Stimulated activated CD4-positive, alpha-beta T cell treated with anti-CD3 and anti-CD28 coated beads, Interleukin-12 subunit alpha, Interleukin-12 subunit beta, amount 100 ng/mL, for 4 hours (primary cell): ENCODE measurements at places on chromosomes 2 and 18.

DNA sequence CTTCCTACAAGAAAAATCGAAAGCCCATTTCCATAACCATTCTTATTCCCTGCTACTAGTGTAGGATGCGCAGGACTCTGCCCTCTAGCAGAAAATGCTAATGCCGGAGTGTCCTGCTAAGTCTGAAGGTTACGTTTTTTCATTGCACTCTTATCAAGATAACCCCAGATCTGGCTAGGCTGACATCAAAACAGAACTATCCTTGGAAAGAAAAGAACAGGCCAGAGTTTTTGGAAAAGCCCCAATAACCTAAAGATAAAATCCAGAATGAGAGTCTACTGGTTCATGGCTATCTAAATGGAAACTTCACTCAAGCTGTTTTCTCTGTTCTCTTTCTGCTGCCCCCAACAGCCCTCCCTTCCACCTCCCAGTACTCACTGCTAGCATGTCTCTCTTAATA lies 913 bp downstream of the RNF152 start:
- DNase-seq, result no peak

DNA sequence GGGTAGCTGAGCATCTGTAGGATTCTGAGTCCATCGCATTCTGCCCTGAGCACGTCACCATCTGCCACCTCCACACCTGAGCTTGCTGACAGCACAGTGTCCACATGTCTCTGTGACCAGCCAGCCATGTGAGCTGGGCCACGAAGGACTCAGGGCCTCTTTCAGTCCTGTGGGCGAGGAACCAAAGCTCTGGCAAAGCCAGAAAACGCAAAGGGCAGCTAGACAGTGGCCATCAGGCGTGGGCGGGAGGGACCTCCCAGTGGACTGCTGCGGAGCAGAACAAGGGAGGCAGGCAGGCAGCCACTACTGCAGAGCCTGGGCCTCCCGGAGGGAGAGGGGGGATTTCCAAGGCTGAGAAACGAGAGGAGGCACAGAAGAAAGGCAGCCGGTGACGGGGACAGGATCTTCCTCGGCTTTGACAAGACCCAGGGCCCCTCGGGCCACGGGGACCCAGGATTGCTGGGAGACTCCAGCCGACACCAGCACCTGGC lies 274.6 kb upstream of the SALL3 start:
- no peak for DNase-seq

DNA sequence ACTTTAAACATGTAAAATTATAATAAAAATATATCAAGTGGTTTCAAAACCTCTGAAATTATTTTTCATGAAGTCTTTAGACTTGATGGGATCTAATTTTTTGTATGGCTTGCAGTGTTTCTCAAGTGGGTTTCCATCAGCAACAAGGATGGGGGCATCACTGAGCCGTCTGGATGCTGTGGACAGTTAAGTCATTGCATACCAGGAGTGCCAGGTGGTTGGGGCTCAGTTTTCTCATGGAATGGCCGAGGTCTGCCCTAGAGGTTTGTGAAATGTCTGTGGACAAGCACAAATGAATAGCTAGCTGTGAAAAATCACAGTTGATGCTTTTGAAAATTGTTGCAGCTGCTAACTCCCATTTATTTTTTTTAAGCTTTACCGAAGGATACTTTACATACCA lies 1.7 kb downstream of the PRELID3A start:
- DNase-seq, result no peak

GRCh38 chr2:47611771-47612170 lies 171.2 kb upstream of the MSH6 start:
- DNase-seq, result no peak

GRCh38 chr2:188256420-188256819 lies 35.3 kb upstream of the GULP1 start:
- DNase-seq, result no peak

GRCh38 chr18:47050468-47050867 lies 15.0 kb upstream of the ELOA2 start:
- DNase-seq, result no peak

GRCh38 chr18:64180171-64180570 lies 31.3 kb upstream of the LINC00305 start:
- no peak for DNase-seq

DNA sequence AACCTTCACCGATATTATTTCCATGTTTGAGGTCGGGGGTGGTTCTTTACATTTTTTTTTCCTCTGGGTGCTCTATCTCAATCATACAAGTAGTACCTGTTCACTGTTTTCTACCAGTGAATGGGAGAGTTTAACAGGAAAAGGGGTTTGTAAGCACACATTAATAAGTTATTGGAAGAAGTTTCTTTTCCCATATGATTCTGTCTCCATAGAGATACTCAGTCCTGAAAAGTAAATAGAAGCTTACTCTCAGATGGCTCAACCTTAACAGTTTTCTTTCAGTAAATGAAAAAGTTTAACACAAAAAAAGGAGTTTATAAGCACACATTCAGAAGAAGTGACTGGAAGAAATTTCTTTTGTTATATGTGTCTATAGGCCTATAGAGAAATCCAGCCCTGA lies 995.6 kb upstream of the SLC39A10 start:
- DNase-seq, result no peak

GRCh38 chr2:18901242-18901641 lies 311.9 kb upstream of the NT5C1B start:
- no peak for DNase-seq

DNA sequence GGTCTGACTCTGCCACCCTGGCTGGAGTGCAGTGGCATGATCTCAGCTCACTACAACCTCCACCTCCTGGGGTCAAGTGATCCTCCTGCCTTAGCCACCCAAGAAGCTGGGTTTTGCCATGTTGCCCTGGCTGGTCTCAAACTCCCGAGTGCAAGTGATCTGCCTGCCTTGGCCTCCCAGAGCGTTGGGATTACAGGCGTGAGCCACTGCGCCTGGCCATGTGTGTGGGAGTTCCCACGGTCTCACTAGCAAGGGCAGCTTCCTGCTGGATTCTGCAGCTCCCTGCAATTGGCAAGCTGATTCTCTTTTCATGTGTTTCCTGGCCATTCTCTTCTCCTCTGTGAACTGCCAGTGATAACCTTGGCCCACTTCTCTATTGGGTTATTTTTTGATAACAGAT lies 84.0 kb downstream of the USP40 start:
- DNase-seq, result no peak

- no peak for DNase-seq
Observed at GRCh38 chr2:192443831-192444230, 249.1 kb upstream of the TMEFF2 start.

GRCh38 chr2:197311421-197312033 lies 947 bp upstream of the ANKRD44 start:
- DNase-seq, result no peak

GRCh38 chr18:41499345-41499744 lies 455.7 kb upstream of the PIK3C3 start:
- no peak for DNase-seq

DNA sequence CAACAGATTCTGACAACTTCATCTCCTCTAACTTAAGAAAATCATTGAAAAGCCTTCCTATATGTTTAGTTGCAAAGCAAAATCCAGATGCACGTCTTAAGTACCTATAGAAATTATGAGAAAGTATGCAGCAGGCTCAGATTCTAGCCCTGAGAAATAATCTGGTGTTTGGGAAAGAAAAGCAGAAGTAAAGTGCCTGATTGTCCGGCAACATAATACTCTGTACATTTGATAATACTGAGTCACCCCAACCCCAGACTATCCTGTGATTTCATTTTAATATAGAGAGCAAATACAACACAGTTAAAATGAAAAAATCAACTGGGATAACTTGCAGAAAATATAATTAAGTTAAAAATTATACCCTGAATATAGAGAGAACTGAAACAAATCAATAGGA lies 13.5 kb downstream of the RFX8 start:
- no peak for DNase-seq

DNA sequence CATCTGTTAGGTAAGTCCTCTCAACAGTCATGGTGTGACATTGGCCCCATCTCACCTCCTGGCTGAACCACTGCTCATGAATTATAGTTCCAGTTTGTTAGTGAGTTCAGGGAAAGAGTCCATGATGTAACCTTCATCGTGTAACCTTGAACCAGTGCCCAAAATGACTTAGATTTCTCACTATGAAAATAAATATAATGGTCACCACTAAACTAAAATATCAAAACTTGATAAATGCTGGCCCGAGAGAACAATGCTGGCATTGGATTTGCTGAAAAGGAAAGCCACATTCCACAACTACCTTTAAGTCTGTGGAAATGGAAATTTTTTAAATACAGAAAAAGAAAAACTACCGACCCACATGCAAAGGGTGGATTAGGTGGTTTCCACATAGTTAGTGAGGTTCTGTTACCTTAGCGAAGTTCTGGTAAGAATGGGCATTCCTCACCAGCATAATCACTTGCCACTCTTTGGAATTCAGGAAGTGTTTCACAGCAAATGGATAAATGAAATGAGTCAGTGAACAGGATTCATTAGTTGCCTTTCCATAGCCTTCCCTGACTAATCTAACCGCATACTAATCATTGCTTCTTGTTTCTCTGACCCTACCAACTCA lies 133.9 kb upstream of the CTAGE1 start:
- no peak for DNase-seq

DNA sequence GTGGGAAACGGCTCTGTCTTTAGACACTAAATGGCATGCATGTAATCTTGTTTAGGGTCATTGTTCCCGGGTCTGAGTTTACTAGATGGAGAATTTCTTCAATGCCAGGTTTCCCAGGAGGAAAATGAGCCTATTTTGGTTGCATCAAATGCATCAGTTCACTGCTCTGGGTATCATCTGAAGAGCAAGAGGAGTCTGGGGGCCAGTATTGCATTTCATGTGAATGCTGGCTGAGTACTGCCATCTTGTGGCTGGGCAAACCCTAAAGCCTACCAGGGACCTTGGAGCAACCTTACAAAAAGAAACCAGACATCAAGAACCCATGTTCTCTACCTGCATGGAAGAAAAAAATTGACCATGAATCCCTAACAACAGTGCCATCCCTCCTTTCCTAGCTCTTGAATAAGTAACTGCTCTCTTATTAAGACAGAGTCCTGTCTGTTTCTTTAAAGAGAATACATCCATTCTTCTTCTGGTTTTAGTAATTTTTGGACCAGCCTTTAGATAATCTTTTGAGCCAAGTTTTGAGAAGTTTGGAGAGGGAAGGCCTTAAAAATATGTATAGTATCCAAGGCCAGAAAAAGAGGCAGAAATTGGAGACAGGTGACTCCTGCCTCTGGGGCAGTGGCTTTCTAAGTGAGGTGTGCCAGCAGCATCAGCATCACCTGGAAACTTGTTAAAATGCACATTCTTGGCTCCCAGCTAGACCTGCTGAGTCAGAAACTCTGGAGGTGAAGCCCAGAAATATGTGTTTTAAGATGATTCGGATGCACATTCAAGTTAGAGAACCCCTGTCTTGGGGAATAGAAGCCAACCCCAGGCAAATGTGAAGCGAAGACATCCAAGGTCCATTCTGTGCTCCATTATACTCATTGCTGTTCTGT lies 261.0 kb upstream of the CXCR4 start:
- DNase-seq, result peak; percentile 57

DNA sequence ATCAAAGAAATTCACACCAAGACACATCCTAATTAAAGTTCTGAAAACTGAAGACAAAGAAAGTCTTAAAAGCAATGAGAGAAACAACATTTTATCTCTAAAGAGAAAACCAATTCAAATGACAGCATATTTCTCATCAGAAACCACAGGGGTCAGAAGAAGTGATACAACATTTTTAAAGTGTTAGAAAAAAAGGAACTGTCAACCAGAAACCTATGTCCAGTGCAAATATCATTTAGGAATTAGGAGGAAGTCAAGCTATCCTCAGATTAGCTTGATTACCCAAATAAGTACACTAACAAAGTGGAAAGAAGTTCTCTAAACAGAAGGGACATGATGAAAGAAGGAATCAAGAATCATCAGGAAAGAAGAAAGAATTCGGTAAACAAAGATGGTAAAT lies 59.5 kb upstream of the BCL2L11 start:
- DNase-seq, result no peak

- DNase-seq, result peak; percentile 56
Observed at GRCh38 chr18:13217466-13217961, 1.0 kb upstream of the LDLRAD4 start.

- no peak for DNase-seq
Observed at GRCh38 chr2:41735006-41735405, 312.8 kb upstream of the PKDCC start.

GRCh38 chr2:218961651-218962570 lies 2.4 kb downstream of the CDK5R2 start:
- DNase-seq, result no peak

- no peak for DNase-seq
Observed at GRCh38 chr18:32958746-32959145, 185.9 kb upstream of the KLHL14 start.

GRCh38 chr18:63994783-63995399 lies 25.0 kb downstream of the SERPINB8 start:
- DNase-seq, result peak; percentile 24

GRCh38 chr2:126839796-126840195 lies 58.9 kb upstream of the TEX51 start:
- no peak for DNase-seq

DNA sequence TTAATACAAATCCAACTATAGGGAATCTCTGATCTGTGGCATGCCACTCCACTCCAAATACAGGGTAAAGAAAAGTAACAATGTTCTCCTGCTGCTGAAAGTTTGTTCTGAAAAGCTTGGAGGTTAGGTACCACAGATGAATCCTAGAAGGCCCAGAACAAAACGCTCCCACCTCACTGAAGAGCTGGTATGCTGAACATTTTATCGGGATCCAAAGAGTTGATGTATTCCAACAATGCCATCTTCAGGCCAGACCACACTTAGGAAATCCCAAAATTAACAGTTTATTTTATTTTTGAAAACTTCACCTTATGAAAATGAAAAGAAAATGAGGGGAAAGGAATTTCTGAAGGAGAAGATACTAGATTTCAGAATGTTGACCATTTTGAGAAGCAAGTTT lies 145.1 kb upstream of the CDH19 start:
- no peak for DNase-seq

DNA sequence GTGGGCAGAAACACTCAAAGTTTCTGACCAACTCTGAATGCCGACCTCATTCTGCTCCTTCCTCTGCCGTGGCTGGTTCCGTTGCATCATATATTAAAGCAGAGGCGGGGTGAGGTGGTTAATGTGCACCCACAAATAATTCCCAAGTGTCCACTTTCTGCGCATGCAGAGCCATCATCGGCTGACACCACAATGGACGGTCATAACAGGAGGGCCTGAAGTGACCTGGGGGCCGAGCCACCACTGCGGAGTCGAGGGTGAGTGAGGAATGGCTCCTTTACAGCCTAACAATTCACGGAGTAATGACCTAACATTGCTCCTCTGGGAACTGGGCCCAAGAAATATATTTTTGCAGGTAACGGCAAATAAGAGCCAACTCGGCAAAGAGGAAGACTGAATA lies 32.9 kb upstream of the GLI2 start:
- DNase-seq, result no peak
